CD8-positive, alpha-beta T cell (primary cell): ENCODE measurements at places on chromosomes 5 and 9. TPM values are rescaled to one million over a fixed set of nuclear protein-coding genes. Genes with fewer than 3 reads are reported as not detected.

DNA sequence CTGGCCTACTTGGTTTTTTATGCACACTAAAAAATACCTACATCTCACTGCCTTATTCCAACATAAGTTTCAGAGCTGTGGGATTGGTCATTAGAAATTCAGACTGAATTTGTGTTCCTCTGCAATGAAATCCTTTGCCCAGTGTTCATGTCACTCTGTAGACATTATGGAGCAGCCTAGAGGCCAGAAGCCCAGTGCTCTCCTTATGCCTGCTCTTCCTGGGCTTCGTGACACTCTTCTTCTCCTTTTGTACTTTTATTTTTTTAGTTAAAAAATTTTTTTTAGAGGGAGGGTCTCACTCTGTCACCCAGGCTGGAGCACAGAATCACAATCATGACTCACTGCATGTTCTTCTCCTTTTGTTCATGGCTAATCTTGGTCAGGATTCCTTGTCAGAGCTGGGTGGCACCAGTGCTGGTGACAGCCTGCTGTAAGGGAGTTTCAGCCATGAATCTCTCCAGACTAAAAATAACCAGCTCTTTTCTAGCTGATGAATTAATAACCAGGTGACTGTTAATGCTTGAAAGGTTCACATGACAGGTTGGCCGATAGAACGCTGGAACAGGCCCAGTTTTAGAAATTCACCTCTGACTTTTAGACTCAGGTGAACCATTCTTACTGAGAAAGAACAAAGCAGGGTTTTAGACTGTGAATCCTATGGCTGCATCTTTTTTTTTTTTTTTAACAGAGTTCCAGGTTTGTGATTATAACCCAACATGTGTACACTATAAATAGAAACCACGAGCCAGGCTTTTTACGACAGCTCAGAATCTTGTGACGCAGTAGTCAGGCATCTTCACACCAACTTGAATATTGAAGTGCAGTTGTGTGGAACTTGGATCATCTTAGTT, 34.1 kb upstream of the C5orf47 start:
- DNase-seq = no peak

BAAT gene
- not detected for total RNA-seq

CCNG1 gene
- total RNA-seq = 126 TPM

GRCh38 chr9:125525921-125526631, 180.9 kb downstream of the MAPKAP1 start:
- DNase-seq = no peak

PPP3R2 gene
- total RNA-seq = not detected

- no peak for DNase-seq
These were observed 14.2 kb downstream of the GLIPR2 start for GRCh38 chr9:36150574-36151315.

GRCh38 chr9:22657713-22658112, 211.1 kb downstream of the DMRTA1 start:
- no peak for DNase-seq

- DNase-seq = no peak
These were observed 676.3 kb upstream of the GRAMD2B start for GRCh38 chr5:125746917-125747316.

SPATA31E1 gene
- not detected for total RNA-seq

DNA sequence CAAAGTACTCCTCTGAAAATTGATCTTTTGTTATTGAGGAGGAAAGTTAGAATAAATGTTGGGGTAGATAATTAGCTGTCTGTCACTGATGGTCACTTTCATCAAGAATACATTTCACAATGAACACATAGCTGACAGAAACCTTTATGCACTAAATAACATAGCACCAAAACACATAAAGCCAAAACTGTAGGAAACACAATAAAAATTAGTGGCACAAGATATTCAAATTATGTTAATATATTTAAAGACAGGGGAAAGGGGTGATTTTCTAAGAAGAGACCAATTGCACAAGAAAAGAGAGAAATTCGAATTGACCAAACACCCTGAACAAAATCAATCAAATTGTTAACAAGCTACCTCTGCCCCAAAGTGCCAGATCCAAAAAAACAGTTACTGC, 89.7 kb downstream of the AK8 start:
- no peak for DNase-seq

DNA sequence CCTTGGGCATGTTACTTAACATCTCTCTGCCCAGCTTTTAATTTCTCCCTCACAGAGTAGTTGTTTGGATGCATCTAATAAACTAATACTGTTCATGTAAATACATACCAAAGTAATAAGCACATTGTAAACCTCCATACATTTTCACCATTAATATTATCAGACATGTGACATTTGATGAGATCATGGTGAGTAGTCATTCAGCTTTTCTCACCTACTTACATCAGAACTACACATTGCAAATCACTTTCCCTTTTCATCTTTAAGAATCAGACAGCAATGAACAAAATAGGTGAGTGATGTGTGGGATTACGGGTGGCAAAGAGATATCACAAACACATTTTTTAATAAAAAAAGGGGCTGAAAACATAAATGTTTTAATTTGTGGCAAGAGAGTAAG, 89.3 kb downstream of the JAKMIP2 start:
- DNase-seq = no peak

GRCh38 chr9:116635908-116636307, 51.2 kb upstream of the TRIM32 start:
- no peak for DNase-seq

DNA sequence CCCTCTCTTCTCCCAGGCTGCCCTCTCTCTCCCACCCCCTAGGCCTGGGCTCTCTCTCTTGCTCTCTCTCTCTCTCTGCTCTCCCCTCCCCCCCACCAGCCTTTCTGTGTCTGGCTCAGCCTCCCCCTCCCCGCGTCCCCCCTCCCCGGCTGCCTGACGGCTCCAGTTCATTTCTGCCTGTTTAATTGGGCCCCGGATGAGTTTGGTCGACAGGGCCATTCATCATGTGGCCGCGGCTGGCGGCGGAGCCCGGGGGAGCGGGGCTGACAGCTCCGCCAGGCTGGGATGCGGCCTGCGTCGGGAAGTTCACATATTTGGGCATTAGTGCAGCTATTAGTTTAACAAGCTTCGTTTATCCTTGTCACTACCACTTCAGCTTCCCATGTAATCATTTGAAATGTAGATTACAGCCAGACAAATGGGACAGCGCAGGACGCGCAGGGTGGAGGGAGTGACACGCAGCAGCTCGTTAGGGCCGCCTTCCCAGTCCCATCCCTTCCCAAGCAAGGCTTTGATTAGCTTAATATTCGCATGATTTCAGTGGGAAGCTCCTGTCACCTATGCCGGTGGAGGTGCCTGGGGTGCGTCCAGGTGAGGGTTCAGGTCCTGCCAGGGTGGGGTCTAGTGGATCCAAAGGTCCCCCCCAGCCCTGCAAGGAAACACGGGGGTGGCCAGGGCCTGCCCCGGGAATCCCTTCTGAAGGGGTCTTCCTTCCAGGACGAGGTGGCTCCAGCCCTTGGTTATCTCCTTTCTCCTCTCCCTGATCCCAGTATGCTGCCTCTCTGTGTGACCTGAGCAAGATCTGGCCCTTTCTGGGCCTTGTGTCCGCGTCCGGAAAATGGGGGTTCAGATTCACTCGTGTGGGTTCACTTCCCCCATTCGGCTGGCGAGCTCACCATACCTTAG, 214.8 kb downstream of the PAX5 start:
- no peak for DNase-seq

ANXA2R gene
- 38.2 TPM for total RNA-seq
